NCI-H187 (cell line): ENCODE measurements at places on chromosomes 5 and 9.

GRCh38 chr9:136882109-136882946 lies 4.0 kb upstream of the TRAF2 start:
- DNase-seq: no peak

DNA sequence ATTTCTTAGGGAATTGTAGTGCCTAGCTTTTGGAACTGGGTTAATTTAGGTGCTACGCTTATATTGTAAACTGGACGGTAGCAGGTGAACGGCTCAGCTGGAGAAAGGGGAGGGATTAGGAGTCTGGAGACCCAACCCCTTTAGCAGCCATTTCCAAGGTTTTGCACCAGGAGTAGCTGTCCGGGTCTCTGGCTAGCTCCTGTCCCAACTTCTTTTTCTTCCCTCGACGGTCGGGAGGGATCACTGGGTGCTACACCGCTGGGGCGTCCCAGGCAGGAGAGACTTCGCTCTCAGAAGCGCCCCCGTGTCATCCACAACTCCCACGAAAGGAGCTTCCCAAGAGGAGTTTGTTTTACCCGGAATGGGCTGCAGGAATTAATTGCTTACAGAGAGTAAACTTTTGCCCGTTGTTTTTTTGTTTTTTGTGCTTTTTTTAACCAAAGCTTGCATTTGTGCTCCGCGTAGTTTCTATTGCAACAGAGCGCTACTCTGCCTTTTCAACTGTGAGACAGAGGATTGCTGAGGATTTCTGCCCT lies 1640.9 kb upstream of the C9orf72 start:
- no peak for DNase-seq

GRCh38 chr5:129051283-129051682 lies 43.3 kb upstream of the ISOC1 start:
- DNase-seq: no peak

DNA sequence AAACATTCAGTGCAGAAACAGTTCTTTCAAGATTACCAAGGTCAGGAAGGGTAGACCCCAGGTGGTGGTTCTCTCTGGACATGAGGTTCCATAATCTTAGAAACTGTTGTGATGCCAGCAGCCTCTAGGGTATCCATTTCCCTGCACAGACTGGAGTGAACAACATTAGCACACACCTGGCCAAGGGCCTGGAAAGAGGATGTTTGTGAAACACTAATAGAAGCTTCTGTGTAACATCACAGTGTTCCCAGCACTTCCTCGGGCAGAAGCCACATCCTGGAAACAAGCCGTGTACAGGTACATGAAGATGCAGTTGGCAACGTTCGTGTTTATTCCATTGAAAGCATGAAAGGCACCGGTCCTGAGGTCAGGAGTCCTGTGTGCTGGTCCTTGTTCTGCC lies 598.2 kb upstream of the KLF4 start:
- no peak for DNase-seq

DNA sequence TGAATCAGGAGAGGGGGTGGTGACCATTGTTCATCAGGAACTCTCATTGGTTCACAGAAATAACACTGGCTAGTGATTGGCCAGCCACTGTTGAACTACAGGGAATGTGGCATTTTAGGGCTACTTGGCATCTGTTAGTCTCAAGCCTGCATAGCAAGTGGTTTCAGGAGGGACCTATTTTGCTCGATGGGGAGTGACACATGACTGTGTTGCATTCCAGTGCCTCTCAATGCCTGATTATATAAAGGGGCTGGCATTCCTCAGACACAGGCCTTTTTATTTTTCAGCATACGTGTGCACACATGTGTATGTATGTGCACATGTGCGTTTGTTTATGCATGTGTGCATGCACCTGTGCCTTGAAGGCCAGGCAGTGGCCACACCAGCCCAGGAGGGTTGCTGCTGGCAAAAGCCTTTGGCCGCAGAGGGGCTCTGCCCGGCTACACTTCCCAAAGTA lies 23.2 kb downstream of the FGD3 start:
- DNase-seq: no peak

GRCh38 chr9:99778308-99778707 lies 43.4 kb upstream of the NR4A3 start:
- no peak for DNase-seq

GRCh38 chr5:82336226-82336958 lies 58.2 kb upstream of the RPS23 start:
- no peak for DNase-seq

DNA sequence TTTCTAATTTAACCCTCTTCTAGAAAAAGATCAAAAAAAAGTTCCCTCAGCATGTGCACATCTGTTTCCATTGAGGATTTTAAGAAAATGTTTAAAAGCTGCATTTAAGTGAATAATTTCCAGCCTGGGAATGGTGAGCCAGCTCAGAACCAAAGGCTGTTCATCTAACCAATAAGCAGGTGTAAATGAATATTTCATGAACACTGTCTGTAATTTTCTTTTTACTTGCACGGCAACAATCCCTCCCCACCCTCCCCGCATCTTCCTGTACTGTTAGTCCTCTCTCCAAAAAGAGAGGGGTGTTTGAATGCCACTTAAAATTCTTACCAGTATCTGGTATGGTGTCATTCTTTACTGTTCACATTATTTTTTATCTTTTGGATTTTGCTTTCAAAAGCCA lies 425.6 kb downstream of the PDE4D start:
- DNase-seq: no peak

DNA sequence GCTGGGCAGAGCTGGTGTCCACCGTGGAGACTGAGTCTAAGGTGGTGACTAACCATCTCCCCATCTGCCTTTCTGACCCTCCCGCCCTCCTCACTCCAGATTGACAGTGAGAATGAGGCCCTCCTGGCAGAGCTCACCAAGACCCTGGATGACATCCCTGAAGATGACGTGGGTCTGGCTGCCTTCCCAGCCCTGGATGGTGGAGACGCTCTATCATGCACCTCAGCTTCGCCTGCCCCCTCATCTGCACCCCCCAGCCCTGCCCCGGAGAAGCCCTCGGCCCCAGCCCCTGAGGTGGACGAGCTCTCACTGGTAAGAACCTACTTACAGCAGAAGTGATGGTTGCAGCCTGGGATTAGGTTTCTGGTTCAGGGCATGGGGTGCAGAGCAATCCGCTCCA lies 96.5 kb downstream of the PPARGC1B start:
- no peak for DNase-seq
